Immature natural killer cell (primary cell): ENCODE measurements at places on chromosomes 2 and 18. TPM values are rescaled to one million over a fixed set of nuclear protein-coding genes. Genes with fewer than 3 reads are reported as not detected.

Gene HOXD1
- polyA plus RNA-seq, result not detected

DNA sequence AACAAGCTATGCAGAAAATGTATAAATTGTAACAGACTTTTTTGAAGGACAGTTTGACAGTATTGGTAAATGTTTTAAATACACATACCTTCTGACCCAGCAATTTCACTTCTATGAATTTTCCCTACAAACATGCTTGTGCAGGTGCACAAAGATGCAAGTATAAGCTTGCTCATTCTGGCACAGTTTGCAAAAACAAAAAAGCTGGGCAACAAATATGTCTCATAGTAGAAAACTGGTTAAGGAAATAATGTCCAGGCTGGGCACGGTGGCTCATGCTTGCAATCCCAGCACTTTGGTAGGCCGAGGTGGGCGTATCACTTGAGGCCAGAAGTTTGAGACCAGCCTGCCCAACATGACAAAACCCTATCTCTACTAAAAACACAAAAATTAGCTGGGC lies 96.9 kb upstream of the NEDD4L start:
- DNase-seq, result no peak

GRCh38 chr18:46211816-46212215 lies 107.6 kb downstream of the HAUS1 start:
- peak; percentile 17 for DNase-seq

DNA sequence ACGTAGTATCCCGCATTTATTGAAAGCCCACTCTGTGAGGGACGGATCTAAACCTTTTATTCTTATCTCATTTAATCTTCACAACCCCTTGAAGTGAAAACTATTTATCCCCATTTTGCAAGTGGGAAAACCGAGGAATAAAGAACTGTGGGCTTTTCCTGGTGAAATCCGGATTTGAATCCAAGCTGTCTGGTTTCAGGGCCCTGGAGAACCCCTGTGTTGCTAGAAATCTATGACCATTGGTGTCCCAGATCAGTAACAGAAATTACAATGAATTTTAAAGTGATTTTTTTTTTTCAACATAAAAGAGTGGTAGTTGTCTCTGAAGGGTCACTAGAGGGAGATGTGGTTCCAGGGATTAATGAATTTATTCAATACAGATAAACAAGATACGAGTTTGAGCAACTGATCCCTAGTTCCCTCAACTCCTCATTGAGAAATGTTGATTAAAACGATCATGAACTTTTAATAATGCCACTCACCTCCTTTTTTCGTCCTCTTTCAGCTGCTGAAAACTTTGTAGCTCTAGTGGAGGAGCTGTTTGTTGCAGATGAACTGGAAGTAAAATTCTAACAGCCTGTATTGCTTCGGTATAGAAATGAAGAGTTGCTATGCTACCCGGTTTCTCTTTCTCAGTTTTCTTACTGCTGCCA lies 940 bp downstream of the XRCC5 start:
- DNase-seq, result no peak

DNA sequence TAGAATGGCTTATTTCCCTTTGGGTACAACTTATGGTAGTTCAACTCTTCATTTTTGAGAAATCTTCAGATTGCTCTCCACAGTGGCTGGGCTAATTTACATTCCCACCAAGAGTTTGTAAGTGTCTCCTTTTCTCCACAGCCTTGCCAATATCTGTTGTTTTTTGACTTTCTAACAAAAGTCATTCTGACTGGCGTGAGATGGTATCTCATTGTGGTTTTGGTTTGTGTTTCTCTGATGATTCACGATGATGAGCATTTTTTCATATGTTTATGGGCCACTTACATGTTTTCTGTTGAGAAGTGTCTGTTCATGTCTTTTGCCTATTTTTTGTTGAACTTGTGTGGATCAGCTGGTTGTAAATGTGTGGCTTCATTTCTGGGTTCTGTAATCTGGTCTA lies 871.0 kb downstream of the EPHA4 start:
- no peak for DNase-seq
